Liver (tissue), 10 donors: ENCODE measurements at places on chromosomes 3 and 15. TPM values are rescaled to one million over a fixed set of nuclear protein-coding genes. Genes with fewer than 3 reads are reported as not detected.
A peak's percentile ranks its signal among the peaks of the same experiment; 100 is the strongest.

The ACAP2 gene
- 28.5 TPM for total RNA-seq

The ZNF860 gene
- total RNA-seq, result 0.17 TPM

GRCh38 chr15:96349034-96349856 is 18.7 kb downstream of the NR2F2 start:
- H3K27ac ChIP-seq, result peak overlapping the region; percentile 11
- H3K27me3 ChIP-seq, result no peaks in the 10 kb centered on the region
- peaks cover 48% of the 10 kb centered on the region for H3K4me1 ChIP-seq

GRCh38 chr15:69947394-69947793 is 150.3 kb downstream of the TLE3 start:
- no peak overlapping the region for H3K27ac ChIP-seq
- H3K4me3 ChIP-seq, result no peak overlapping the region
- no peak for DNase-seq
- H3K4me1 ChIP-seq, result no peaks in the 10 kb centered on the region
- no peaks in the 10 kb centered on the region for H3K27me3 ChIP-seq
- H3K36me3 ChIP-seq, result no peaks in the 10 kb centered on the region

DNA sequence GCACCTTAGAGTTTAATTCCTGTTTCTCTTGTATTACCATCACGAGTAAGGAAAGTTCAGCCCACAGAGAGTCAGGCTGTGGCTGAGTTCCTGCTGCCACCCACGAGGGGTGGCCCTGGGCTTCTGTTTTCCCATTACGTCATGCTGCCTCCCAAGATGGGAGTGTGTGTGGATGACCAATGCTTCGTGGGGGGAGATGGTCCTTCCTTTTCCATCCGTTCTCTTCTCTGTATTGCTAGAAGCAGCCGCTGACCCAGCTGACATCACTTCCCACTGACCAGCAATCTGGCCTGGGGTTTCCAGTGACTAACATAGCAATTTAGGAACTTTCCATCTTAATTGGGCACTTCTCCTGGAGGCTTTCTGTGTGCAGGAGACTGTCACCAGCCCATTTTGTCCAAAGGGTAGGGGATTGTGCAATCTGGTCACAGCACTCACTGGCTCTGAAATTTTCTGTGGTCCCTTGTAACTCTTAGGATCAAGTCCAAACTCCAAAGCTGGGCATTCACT is 9.3 kb downstream of the IRAK2 start:
- no peak overlapping the region for H3K4me3 ChIP-seq
- H3K36me3 ChIP-seq, result no peaks in the 10 kb centered on the region

DNA sequence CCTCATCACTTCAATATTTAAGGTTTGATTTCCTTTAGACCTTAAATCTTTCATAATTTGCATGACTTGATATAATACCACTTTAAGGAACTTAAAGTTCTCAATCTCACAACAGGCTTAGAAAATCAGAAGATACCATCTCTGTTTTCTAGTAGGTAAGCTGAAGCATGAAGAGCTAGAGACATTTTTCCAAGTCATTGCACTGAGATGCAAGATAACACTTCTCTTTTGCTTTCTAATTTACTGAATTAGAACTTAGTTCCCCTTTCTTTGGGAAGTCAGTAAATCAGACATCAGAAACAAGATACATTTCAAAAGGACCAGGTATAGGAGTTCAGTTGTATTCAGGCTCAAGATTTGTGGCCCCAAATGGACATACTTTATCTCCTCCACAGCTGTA is 79.7 kb downstream of the DZIP3 start:
- no peaks in the 10 kb centered on the region for H3K27me3 ChIP-seq
- H3K27ac ChIP-seq, result no peak overlapping the region
- DNase-seq, result no peak
- H3K4me1 ChIP-seq, result no peaks in the 10 kb centered on the region
- no peaks in the 10 kb centered on the region for H3K36me3 ChIP-seq

DNA sequence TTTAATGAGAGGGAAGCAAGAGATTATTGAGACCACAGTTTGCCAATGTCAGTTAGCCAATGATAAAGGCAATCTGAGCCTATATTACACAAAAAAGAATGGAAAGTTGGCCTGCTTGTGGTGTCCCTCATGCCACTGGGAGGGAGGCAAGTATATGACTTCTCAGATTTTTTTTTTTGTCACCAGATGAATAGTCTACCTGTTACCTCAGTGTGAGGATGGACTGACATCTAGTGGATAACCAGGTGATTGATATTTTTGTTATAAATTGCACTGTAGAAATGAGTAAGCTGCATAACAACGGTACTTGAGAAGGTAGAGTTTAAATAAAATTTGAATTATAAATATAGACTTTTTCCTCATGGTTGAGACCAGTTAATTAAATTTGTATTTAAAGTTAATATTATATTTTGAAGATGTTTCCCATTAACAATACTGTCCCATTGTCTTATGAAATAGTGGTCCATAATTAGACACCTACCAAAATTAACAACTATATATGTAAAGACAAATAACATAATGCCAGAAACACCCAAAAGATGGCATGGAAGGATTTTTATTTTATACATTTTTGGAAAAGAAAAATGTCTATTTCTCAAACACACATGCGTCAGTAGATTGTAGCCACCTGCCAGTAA is 237.8 kb upstream of the GADL1 start:
- no peak overlapping the region for H3K4me3 ChIP-seq
- no peaks in the 10 kb centered on the region for H3K4me1 ChIP-seq
- no peak overlapping the region for H3K27ac ChIP-seq
